ENCODE measurements at places on chromosomes 4 and X.

GRCh38 chr4:5705647-5706320 is 2.6 kb downstream of the EVC2 start:
- ATAC-seq, result no peak

DNA sequence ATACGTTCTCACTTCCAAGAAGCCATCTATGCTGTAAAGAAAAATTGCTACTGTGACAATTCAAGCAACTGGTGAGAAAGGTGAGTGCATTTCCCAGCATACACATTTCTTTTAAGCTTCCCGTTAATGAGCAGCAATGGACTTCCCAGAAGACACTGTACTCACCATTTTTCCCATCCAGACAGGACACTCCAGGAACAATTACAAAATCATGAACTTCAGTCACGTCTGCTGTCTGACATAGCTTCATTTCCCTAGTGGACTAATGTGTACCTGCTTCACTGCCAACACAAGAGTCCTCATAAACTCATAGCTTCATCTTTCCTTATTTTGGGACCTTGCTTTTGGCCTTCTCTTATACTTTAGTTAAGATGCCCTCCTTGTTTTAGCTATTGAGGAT is 156.9 kb downstream of the ENOX2 start:
- no peak for ATAC-seq

DNA sequence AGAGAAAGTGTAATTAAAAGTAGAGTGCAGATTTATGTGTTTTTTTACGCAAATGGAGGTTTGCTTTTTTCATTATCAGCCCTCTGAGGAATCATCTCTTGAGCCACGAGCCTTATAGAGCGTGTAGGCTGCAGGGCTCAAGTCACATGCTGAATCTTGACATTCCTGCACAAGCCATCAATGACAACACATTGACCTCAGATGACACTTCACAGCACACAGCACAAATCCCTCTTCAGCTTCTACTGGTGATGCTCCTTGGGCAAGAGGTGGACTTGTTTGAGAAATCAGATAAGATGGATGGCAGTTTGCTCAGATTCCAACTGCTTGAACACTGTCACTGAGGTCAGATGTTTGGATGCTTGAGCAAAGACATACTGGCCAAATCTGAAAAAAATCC is 250.6 kb downstream of the SNCA start:
- no peak for ATAC-seq

GRCh38 chr4:130329036-130329435 is 1233.1 kb downstream of the C4orf33 start:
- no peak for ATAC-seq

DNA sequence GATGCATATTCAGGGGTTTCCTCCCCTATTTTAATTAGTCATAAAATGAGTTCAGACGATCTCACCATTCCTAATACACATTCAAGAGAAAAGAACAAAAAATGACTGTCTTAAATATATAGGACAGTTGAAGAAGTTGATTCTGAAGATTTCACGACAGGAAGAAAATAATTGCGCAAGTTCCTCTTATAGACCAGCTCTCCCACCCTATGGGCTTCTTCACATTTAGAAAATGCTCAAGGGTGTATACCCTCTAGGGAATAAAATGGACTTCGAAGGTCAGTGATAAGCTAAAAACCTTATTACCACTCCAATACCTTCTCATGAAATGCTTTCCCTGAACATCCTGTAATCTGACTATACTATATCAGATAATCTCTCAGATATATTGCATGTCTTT is 149.2 kb upstream of the TEX13C start:
- no peak for ATAC-seq

DNA sequence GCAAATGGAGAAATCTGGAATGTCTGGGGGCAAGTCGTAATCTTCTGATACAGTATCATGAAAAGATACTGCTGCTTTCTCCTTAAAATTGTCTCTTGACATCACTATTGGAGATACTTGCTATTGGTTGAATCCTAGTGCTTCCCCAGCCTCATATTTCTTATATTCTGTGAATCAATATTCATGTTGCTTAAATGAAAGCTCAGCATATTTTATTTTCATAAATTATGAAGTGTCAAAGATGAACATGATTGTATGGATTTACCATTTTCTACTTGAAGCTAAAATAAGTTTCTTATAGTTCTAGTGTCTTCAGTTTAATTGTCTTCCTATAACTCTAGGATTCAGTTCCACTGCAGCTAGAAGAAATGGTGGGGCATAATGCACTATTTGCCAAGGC is 29.6 kb upstream of the MBNL3 start:
- ATAC-seq, result no peak

- no peak for ATAC-seq
Measured at GRCh38 chrX:1274786-1275185, 6.2 kb downstream of the CSF2RA start.

- ATAC-seq, result no peak
Measured at GRCh38 chrX:19639813-19640462, 124.6 kb upstream of the MAP3K15 start.

- ATAC-seq, result peak; percentile 81
Measured at GRCh38 chr4:13544606-13545393, 492 bp upstream of the NKX3-2 start.

DNA sequence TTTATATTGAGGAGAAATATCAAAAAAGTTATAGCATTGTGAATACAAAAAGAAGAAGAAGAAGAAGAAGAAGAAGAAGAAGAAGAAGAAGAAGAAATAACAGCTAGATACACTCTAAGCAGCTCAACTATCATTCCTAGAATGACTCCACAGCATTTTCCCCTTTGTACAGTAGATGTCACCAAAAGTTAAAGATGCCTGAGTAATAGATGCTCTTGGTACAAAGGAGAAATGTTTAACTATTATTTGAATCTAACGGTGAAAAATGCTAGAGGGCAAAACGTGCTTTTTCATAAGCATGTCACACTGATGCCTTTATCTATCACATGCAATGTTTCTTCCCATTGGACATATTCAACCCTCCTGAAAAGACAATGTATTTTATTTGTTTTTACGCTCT is 178.4 kb upstream of the GPRIN3 start:
- no peak for ATAC-seq

- no peak for ATAC-seq
Measured at GRCh38 chrX:114073926-114074325, 510.0 kb upstream of the HTR2C start.

DNA sequence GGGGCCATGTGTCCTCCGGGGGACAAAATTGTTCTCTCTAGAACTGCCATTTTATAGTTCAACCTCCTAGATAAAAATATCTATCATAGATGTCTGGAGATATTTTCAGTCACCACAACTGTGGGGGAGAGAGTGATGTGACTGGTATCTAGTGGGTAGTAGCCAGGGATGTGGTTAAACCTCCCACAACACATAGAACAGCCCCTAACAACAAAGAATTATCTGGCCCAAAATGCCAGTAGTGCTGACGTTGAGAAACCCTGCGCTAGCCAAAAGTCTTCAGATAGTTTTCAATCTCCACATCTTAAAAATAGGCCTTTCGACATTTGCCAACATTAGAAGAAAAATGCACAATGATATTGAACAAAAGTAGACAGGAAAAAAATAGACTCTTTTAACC is 19.0 kb upstream of the SUPT20HL2 start:
- ATAC-seq, result no peak

- no peak for ATAC-seq
Measured at GRCh38 chr4:23728393-23728792, 161.5 kb downstream of the PPARGC1A start.

DNA sequence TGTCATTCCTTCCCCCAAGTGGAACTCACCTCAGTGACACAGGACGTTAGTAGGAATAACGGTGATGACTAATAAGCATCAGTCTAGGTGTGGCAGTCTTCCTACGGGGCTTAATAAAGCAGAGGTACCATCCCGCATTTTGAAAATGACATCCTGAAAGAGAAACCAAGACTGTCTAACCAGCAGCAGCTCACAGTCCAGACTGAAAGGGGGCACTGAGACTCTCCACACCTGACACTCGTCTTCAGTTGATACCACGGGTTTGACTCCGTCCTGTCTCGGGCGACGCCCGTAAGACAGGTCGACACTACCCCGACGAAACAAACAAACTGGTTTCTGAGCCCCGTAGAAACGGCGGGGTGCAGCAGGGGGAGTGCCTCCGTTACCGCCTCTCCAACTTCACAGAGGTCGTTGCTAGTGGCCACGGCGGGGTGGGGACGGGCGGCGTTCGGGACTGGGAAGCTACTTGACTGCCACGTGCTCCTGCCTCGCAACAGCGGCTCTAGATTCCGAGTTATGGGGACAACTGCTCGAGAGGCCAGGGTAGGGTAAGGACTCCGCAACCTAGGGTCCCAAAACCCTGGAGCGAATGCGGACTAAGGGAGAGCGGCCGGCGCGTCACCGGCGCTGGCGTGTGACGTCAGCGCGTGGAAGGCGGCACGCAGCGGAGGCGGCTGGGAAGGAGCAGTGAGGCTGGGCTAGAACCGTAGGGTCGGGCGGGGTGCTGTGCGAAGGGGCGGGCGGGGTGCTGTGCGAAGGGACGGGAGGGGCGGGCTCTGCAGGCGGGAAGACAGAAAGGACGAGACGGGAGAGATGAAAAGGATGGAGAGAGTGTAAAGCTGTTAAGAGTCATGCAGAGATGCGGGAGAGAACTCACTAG is at the start of gene NEK1:
Gene NEK1, minus strand, starts transcription at position 593 of the 880 bp plus-strand sequence. CDS start 9,953 bp downstream, outside the sequence.
- peak; percentile 98 for ATAC-seq

GRCh38 chrX:150255441-150256296 is 107.4 kb upstream of the MAMLD1 start:
- ATAC-seq, result no peak

GRCh38 chr4:37628977-37629609 is 57.1 kb downstream of the RELL1 start:
- peak; percentile 82 for ATAC-seq

GRCh38 chrX:133880032-133880443 is 105.4 kb downstream of the GPC3 start:
- no peak for ATAC-seq

- no peak for ATAC-seq
Measured at GRCh38 chrX:10634392-10635161, 14.2 kb upstream of the MID1 start.

- no peak for ATAC-seq
Measured at GRCh38 chr4:146182443-146182842, 6.9 kb downstream of the LSM6 start.

DNA sequence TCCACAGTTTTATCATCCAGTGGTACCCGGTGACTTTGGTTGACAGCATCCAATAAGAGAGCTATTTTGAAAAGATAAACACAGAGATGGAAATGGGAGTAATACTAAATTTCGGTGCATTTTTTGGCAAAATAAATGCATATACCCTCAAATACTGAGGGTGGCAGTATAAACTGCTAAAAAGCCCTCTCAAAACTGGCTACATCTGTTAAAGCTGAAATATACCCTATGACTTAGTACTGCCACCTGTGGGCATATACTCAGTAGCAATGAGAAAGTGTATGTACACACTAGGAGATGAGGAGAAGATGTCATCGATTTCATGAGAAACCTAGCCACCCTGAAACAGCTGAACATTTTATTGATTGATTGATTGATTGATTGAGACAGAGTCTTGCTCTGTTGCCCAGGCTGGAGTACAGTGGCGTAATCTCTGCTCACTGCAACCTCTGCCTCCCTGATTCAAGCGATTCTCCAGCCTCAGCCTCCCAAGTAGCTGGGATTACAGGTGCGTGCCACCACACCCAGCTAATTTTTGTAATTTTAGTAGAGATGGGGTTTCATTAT is 12.2 kb upstream of the TMEM128 start:
- no peak for ATAC-seq

DNA sequence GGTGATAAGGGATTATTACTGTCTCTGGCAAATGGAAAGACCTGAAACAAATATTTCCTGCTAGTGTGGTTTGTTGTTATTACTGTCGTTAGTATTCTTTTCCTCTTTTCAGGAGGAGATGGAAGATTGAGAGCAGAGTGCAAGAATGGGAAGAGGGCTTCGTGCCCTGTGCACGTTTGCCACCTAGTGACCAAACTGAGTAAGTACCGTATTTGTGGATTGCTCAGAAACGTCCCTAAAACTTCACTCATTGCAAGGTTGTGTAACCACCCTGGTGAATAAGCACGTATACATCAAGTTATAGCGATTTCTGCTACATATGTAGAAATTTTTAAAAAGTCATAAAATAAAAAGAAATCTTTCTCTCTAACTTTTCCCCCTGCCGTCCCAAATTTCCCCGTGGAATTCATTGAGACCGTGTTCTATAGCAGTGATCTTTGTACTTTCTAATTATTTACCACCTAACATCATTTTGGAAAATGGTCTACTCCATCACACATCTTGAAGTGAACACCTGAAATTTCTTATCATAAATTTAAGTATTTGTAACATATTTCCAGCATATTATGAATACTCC is 24.3 kb downstream of the LINC00632 start:
- ATAC-seq, result peak; percentile 78

GRCh38 chr4:121788896-121789295 is 12.2 kb upstream of the EXOSC9 start:
- no peak for ATAC-seq

DNA sequence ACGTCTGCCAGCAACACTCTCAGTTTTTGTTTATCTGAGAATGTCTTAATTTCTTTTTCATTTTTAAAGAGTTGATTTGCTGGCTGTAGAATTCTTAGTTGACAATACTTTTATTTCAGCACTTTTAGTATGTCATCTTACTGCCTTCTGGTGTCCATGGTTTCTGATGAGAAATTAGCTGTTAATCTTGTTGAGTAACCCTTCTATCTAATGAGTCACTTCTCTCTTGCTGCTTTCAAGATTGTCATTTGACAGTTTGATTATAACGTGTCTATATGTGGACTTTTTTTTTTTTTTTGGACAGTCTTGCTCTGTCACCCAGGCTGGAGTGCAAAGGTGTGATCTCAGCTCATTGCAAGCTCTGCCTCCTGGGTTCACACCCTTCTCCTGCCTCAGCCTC is 24.0 kb upstream of the TMEM255A start:
- ATAC-seq, result no peak

DNA sequence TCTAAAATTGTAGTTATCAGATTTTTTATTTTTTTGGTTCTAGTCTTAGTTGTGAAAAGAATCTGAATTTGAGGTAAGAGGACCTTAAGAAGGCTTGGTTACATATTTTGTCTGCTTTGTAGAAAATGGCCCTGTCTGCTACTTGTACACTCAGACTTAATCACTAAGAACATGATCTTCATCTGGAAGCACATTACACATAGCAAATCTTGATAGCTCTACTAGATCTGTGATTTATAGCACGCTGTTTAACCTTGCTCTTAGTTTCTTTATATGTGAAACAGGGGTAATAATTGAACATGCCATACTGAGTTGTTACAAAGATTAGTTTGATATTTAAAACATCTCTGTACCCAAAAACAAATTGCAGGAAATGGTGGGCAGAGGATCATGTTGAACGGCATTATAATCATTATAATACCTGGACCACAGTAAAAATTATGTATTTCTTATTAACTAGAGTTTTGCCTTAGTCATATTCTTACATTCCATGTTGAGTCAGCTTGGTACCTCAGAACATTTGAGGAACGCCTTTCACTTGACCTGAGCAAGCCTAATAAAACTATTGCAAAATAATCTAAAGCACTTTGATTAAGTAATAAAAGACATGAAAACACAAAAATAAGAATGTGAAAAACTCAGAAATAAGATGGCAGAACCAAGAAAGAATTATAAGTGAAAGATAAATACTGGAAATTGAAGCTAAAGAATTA is 738.0 kb upstream of the AADAT start:
- no peak for ATAC-seq

GRCh38 chrX:38271154-38271716 is 50.6 kb upstream of the SRPX start:
- ATAC-seq, result no peak
